H9 (cell line): ENCODE measurements at places on chromosomes 13 and 19.
A peak's percentile ranks its signal among the peaks of the same experiment; 100 is the strongest.

GRCh38 chr13:111962431-111962891 lies 104.5 kb upstream of the SOX1 start:
- H3K27me3 ChIP-seq = no peaks in the 10 kb centered on the region
- H3K4me3 ChIP-seq = no peak overlapping the region
- no peaks in the 10 kb centered on the region for H3K36me3 ChIP-seq
- peak; percentile 11 for DNase-seq
- H3K4me1 ChIP-seq = no peaks in the 10 kb centered on the region

GRCh38 chr19:29383696-29384095 lies 142.1 kb upstream of the VSTM2B start:
- H3K4me1 ChIP-seq = no peaks in the 10 kb centered on the region
- peaks cover 1% of the 10 kb centered on the region; the same call in 1 of the 3 replicates for H3K36me3 ChIP-seq
- DNase-seq = no peak
- no peak overlapping the region for H3K27ac ChIP-seq
- no peaks in the 10 kb centered on the region for H3K27me3 ChIP-seq
- no peak overlapping the region for H3K4me3 ChIP-seq

GRCh38 chr19:17806945-17807344 lies 12.0 kb downstream of the B3GNT3 start:
- H3K4me1 ChIP-seq = no peaks in the 10 kb centered on the region
- no peak for DNase-seq
- no peaks in the 10 kb centered on the region for H3K36me3 ChIP-seq

DNA sequence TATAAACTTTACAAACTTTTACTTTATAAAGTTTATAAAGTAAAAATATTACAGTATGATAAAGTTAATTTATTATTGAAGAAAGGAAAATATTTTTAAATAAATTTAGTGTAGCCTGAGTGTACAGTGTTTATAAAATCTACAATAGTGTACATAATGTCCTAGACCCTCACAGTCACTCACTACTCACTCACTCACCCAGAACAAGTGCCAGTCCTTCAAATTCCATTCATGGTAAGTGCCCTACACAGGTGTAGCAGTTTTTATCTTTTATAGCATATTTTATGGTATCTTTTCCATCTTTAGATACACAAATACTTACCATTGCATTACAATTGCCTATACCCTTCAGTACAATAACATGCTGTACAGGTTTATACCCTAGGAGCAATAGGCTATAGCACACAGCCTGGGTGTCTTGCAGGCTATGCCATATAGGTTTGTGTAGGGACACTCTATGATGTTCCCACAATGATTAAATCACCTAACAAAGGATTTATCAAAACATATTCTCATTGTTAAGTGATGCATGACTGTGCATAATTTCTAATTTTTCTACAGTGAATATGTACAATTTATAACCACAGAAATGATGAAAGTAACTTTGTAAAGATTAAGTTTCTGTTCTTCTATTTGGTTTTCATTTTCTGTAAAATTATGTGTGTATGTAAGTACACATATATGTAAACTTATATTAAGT lies 98.0 kb downstream of the SPRY2 start:
- H3K27me3 ChIP-seq = no peaks in the 10 kb centered on the region
- H3K4me3 ChIP-seq = no peak overlapping the region
- no peak overlapping the region for H3K27ac ChIP-seq
- no peak for DNase-seq

DNA sequence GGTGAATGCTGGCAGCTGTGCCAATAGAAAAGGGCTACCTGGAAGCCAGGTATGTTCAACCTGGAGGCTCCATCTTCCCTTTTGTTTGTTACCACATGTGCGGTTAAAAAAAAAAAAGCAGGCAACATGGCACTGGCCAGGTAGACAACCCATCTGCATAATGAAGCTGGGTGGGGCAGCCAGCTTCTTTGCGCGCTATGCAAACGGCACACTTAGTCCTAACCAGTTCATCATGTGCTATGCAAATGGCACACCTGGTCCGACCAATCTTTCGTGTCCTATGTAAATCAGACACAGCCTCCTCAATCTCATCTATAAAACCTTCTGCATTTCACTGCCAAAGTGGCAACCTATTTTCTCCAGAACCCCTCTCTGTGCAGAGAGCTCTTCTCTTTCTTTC lies 11.3 kb upstream of the IGSF23 start:
- peaks cover 2% of the 10 kb centered on the region; the same call in 1 of the 3 replicates for H3K36me3 ChIP-seq
- H3K27me3 ChIP-seq = no peaks in the 10 kb centered on the region
- DNase-seq = no peak
- peaks cover 1% of the 10 kb centered on the region; the same call in 1 of the 2 replicates for H3K4me1 ChIP-seq
- H3K4me3 ChIP-seq = no peak overlapping the region
- H3K27ac ChIP-seq = no peak overlapping the region

GRCh38 chr19:41192574-41193429 lies at the start of gene CYP2S1:
Gene CYP2S1, plus strand, starts transcription at chr19:41193219. Its CDS starts 46 bp downstream, at chr19:41193265.
- H3K27ac ChIP-seq = no peak within 1 kb of the TSS
- H3K36me3 ChIP-seq = peaks cover 42% of the 10 kb centered on the region
- no peaks in the 10 kb centered on the region for H3K27me3 ChIP-seq

GRCh38 chr19:3370214-3370720 lies 3.9 kb downstream of the NFIC start:
- DNase-seq = peak; percentile 34
- H3K4me1 ChIP-seq = no peaks in the 10 kb centered on the region
- no peak overlapping the region for H3K27ac ChIP-seq
- H3K36me3 ChIP-seq = no peaks in the 10 kb centered on the region

- no peaks in the 10 kb centered on the region for H3K36me3 ChIP-seq
- H3K27me3 ChIP-seq = no peaks in the 10 kb centered on the region
- no peak overlapping the region for H3K27ac ChIP-seq
- H3K4me3 ChIP-seq = no peak overlapping the region
Observed at GRCh38 chr13:26449063-26449848, 108.2 kb upstream of the WASF3 start.
